ENCODE measurements at places on chromosomes 3 and 15.

GRCh38 chr15:74903676-74904075 is 3.0 kb downstream of the FAM219B start:
- DNase-seq = no peak

DNA sequence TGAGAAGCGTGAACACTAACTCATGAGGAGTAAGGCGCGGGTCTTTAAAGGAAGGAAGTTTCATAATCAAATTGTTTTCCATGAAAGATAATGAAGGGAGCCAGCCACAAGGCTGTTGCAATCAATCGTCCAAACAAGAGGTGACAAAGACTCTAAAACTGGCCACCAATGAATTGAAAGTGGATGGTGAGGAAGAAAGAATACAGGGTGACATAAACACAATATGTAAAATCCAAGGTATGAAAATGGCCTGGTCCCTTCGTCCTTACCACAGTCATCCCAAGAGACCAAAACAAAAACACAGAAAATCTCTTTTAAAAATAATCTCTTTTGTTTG is 12.0 kb downstream of the CD86 start:
- no peak for DNase-seq

- no peak for DNase-seq
These were observed 1013.3 kb upstream of the SEMA6D start for GRCh38 chr15:46703871-46704637.

- no peak for DNase-seq
These were observed 10.3 kb downstream of the CHP1 start for GRCh38 chr15:41241221-41241964.

DNA sequence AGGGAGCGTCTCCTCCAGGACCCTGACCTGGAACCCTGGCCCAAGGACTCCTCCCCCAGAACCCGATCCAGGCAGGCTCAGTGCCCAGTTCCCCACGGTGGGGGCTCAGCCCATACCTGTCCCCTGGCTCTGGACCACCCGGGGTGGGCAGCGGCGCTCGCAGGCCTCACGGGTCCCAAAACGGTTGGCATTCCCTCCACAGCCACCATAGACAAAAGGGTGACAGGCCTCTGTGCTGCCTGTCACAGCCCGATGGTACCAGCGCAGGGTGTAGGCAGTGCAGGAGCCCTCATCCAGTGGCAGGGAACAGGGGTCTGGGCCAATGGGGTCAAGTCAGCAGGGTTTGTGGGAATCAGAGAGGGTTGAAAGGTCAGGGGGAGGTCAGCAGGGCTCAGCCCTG is 1.1 kb upstream of the UCN2 start:
- no peak for DNase-seq

Measured in stimulated activated CD4-positive, alpha-beta T cell treated with anti-CD3 and anti-CD28 coated beads, Interleukin-1b, Interleukin-23, amount 100 ng/mL, for 48 hours (primary cell).